ENCODE measurements at places on chromosomes 4 and X. TPM values are rescaled to one million over a fixed set of nuclear protein-coding genes. Genes with fewer than 3 reads are reported as not detected.
A peak's percentile ranks its signal among the peaks of the same experiment; 100 is the strongest.

GRCh38 chr4:47235721-47236120 is 204.4 kb downstream of the GABRB1 start:
- DNase-seq = no peak

DNA sequence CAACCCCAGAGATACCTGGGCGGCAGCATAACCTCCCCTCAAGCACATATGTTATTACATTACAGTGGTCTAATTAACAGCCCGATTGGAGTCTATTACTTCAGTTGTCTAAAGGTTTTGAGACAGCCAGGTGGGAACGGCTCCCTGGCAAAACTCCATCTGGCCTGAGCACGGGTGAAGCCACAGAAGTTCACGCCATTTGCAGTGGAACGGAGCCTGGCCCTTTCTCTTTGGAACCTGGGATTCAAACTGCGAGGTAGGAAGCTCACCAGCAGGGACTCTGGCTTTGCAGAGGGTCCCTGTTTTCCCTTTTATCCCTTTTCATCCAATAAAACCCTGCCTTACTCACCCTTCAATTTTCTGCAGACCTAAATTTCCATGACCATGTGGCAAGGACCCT is 45.9 kb upstream of the NEIL3 start:
- DNase-seq = no peak

DNA sequence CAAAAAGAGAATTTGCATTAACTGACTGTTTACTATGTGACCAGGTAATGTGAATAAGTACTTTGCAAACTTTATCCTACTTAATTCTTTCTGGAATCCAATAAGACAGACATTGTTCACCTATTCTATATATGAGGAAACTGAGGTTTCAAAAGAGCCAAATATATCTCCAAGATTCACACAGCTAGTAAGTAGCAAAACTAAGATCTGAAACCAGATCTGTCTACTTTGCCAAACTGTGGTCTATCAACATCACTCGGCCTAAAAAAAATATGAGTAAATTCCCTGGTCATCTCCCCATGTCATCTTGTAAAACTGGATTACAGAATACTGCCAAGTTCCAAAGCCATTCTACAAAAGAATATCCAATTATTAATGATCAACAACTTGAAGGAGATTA is 52.8 kb downstream of the ANAPC10 start:
- no peak for DNase-seq

STATH gene
- not detected for polyA plus RNA-seq

- DNase-seq = no peak
These were observed 23.7 kb downstream of the VGLL1 start for GRCh38 chrX:136555694-136556093.

DNA sequence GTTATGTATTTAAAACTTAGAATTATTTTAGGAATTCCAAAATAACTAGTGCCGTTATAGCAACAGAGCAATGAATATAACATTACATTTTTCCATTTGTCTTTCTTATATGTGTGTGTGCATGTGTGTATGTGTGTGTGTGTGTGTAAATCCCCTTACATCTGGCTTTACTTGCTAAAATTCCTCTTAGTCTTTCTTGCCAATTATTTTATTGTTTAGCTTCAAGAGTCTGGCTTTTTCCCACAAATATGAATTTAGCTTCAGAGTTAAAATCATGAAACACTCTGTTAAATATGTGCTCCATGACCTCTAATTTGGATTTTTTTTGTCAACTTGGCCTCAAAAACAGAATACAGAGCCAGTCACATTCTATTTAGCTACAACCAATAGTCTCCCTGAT is 18.9 kb downstream of the FGF13 start:
- DNase-seq = no peak

NLGN4X gene
- polyA plus RNA-seq = 4.2 TPM

DNA sequence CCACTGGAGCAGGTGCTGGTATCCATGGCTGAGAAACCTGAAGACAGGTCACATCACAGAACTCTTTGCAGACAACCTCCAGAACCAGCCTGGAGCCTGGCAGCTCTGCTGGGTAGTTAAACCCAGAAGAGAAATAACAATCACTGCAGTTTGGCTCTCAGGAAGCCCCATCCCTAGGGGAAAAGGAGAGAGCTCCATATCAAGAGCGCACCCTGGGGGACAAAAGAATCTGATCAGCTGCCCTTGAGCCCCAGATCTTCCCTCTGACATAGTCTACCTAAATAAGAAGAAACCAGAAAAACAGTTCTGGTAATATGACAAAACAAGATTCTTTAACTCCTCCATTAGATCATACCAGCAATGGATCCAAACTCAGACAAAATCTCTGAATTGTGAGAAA is 823.2 kb upstream of the FRG1 start:
- no peak for DNase-seq

DNA sequence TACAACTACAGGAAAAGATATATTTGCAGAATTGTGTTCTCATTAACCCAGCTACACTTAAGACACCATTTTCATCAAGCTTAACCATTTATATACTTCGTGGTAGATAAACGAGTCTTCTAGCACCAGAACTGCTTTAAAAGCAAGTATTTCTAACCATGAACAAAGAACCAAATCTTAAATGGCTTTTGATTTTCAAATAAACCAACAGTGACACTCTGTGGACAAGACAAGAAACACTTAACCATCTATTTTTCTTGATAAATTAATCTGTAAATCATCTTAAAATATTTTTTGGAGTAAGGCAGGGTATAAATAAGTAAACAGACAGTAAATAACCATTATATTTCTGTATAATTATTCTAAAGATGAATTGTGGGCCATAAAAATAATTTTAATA is 10.2 kb downstream of the BEND2 start:
- peak; percentile 5 for DNase-seq

- DNase-seq = no peak
These were observed 50.7 kb downstream of the SCD5 start for GRCh38 chr4:82747686-82748575.

ERVMER34-1 gene
- polyA plus RNA-seq = 3.2 TPM

AKAP4 gene
- not detected for polyA plus RNA-seq

CT45A3 gene
- not detected for polyA plus RNA-seq

DNA sequence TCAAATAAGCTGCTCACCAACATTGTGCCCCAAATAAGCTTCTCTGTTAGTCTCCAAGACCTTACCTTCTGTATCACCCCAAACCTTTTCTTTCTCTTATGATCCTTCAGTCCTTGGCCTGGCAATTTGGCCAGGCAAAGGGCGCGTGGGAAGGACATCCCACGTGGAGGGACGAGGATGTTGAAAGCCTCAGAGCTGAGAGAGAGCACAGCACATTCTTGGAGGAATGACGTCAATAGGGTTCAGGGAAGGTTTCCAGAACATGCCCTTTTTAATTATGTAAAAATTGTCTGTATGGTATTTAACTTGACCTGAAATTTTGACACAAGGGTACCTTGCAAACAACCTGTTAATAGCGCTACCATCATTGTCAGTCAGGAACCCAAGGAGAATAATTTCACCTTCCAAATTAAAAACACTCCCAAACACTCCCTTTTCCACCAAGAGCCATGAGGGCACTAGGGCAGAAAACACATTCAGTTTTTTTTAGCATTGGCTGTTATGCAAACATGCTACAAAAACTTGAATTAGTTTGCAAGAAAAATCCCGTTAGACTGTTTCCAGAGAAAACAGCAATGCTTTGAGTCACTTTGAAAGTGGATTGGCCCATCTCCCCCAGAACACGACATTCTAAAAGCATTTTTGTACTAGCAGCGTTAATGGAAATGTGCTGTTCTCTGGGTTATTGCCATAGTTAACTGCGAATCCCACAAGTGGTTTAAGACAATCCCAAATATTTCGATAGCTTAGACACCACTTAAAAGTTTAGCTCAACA is 183.2 kb upstream of the PUDP start:
- no peak for DNase-seq

DNA sequence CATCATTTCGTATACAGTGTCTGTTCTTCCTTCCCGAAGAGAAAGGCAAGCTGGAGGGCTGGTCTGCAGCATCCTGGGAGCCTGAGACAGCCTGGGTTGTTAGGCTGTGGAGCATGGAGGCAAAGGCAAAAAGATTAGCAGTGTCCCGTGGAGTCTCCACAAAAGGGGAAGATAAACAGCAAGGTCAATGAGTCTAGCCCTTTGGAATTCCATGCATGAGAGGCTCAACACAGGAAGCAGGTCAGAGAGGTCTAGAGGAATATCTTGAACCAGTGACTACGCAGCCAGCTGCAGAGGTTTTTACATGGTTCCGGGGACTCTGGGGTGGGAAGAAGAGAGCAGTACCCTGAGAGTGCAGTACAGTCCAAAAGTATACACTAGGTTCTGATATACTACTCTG is 12.2 kb upstream of the MCF2 start:
- DNase-seq = peak; percentile 33

DNA sequence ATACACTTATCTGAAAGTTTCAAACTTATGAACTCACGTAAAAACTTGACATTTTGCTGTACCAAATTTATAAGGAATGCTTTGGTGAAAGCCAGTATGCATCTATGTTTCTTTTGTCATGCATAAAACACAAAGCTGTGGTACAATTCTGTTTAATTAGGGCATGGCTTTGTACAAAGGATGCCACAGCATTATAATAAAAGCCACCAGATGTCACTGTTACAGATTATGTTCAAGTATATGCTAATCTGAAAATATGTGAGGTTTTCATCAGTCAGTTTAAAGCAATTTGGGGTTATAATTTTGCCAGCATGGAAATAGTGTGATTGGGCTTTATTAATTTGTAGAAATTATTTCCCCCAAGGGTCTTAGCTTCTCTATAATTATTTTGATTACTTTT is 69.0 kb downstream of the ATOH1 start:
- peak; percentile 1 for DNase-seq

- DNase-seq = no peak
These were observed 23.9 kb downstream of the MANBA start for GRCh38 chr4:102736636-102737549.

DNA sequence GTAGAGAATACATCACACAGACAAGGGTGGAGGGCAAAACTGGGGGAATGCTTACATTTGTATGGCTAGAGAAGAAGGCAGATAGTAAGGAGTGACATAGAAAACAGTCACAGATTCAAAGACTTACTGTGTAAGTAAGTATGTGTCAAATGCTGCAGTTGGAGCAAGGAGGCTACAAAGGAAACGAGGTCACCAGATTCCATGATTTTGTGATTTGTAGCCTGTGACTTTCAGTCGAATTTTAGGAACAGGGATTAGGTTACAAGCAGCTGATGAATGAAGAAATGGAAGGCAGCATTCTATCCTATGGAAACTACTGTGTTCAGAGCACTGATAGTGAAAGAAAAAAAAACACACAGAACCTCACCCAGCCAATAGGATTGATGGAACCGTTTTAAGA is 407.9 kb downstream of the IL15 start:
- DNase-seq = no peak

Data from cardiac muscle cell (in vitro differentiated cells and primary cell).